Left renal pelvis (tissue), 4 donors: ENCODE measurements at places on chromosomes 6 and 20.

GRCh38 chr6:157603314-157603940 is 219.6 kb upstream of the SNX9 start:
- no peak for DNase-seq

- DNase-seq: no peak
Measured at GRCh38 chr6:71088166-71088565, 131.3 kb upstream of the B3GAT2 start.

DNA sequence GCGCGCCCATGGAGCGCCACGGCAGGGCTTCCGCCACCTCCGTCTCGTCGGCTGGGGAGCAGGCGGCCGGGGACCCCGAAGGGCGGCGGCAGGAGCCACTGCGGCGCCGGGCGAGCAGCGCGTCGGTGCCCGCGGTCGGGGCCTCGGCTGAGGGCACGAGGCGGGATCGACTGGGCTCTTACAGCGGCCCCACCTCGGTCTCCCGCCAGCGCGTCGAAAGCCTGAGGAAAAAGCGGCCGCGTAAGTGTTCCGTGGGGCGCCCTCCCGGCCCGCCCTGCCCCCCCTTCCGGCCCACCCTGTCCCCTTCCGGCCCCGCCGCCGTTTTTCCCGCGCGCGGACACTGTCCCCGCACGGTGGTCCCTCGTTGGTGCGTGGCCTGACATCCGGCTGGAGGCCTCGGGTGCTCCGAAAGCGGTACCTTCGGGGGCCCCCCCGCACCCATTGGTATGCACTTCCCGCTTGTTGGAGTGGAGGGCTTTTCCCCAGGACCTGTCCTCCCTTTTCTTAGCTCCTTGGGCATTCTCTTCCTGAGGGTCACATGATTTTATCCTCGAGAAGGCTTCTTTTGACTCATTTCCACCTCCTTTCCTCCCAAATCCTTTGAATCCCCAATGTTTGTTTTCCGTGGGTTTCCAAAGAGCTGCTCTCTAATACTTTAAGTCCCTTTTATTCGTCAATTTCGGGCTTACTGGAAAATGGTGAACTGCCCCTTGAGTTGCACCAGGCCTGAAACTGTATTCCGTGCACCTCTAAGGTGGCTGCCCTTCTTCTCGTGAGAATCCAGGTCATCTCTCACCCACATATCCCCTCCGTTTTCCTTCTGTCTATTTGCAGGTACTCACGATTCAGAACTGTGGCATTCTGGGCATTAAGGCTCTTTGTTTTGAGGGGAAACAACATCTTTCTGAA is 556 bp downstream of the PANK2 start:
- no peak for DNase-seq

DNA sequence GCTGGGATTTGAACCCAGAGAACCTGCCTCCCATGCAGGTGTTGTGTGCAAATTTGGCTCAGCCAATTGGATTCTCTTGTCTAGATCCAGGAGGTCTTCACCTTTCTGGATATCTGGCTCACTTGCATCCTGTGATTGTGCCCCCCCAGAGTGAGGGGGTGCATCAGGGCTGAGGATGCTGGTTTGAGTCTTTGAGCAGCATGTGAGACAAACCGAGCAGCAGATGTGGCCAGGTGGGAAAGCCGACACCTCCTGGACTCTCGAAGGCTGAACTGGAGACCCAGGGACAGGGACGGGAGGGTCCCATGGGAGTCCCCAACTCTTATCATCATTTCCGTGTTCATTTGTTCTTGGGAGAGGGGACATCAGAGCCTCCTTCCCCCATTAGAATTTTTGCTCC is 30.6 kb upstream of the SULF2 start:
- DNase-seq: no peak

GRCh38 chr6:17240803-17241500 is 40.2 kb upstream of the RBM24 start:
- DNase-seq: no peak

DNA sequence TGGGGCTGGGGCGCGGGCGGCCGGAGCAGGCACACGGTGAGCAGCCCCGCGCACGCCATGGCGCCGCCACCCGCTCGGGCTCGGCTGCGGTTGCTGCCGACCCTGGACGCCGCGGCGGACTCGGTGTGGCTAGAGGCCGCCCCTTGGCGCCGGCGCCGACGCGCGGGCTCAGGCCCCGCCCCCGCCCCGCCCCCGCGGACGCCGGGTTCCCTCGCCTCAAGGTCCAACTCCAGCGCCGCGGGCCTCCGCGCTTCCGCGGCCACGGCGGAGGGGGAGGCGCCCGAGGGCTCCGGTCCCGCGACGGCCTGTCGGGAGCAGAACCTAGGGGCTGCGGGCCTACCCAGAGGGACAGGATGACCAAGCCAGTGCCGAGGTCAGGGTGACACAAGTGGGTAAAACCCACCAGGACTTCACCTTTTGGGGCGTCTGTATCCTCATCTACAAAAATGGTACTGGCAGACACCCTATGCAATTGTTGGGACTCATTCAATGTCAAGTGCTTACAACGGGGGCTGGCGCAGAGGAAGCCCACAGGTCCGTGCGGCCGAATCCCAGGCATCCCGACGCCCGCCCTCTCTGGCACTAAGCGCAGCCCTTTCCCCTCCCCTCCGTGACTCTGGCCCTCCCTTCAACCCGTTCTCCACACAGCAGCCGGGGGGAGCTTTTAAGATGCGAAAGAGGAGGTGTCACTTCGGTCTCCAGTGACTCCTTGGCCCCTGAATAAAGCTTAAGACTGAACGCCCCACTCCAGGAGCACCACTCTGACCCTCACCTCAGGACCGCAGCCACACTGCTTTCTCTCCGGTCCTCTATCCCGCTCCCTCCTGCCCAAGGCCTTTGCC is at the start of gene NECAB3:
Gene NECAB3, minus strand, starts transcription at position 135 of the 842 bp plus-strand sequence. Its CDS starts 76 bp downstream, at position 59.
- DNase-seq: no peak

DNA sequence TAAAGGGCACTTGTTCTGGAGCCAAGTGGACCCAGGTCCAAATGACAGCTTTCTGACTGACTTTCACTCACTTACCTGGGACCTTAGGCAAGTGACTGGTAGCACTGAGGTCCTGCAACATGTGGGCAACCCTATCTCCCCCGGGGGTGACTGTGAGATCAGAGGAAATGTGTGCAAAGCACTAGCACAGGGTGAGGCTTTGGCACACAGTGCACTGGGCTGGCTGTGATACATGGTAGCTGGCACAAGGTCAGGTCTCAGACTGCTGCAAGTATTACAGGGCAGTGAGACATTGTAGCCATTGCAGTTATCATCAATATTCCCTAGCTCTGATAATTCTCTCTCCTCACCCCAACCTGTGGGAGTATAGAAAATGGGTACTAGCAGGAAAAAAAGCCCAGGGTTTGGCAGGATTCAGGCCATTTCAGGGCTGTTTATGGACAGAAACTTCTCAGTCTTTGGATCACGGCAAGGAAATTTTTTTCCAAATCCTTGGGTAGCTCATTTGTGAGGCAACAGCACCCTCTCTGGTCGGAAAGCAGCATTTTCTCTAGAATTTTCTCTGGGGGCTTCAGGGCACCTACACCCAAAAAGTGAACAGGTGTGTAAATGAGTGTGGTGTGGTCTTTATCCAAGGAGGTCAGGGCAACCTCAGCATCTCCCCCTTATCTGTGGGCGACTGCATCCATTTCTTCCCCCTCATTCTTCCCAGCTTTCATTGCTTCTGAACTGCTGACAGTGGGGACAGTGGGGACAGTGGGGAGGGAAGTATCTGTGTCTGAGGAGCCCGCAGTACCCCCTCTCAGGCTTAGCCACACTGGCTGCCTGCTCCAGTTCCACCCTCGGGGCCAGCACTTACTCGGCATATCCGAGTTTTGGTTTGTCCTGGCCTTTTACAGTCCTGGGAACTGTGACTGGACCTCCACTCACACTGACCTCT is 148.7 kb upstream of the PHACTR3 start:
- no peak for DNase-seq

- DNase-seq: no peak
Measured at GRCh38 chr6:166402582-166403277, 20.0 kb upstream of the MPC1 start.

GRCh38 chr20:14707865-14708596 is 370.6 kb upstream of the FLRT3 start:
- no peak for DNase-seq

- DNase-seq: no peak
Measured at GRCh38 chr6:90465686-90466085, 121.2 kb downstream of the MAP3K7 start.
